Activated CD4-positive, alpha-beta T cell treated with anti-CD3 and anti-CD28 coated beads for 36 hours (primary cell): ENCODE measurements at places on chromosomes 1 and 21. TPM values are rescaled to one million over a fixed set of nuclear protein-coding genes. Genes with fewer than 3 reads are reported as not detected.

DNA sequence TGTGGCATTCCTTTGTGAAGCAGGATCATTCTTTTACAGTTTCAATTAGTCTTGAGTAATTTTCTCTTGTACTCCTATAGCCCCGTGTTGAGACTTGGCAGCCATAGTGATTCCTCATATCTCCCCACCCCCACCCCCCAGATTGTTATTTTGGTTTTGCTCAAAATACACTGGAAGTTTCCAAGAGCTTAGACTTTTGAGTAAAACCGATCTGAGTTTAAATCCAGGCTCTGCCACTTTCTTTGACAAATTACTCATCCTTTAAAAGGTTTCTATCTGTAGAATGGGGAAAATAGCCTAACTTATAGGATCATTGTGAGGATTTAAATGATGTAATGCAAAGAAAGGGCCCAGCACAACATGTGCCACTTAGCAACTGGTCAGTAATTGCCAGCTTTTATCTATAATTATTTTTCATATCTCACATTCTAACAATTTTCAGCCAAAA, 53.1 kb upstream of the RC3H1 start:
- no peak for DNase-seq
- no peak overlapping the region for H3K27ac ChIP-seq
- H3K4me1 ChIP-seq = no peaks in the 10 kb centered on the region
- H3K4me3 ChIP-seq = no peak overlapping the region
- H3K36me3 ChIP-seq = no peaks in the 10 kb centered on the region

Gene PFKFB2
- 3.5 TPM for total RNA-seq

DNA sequence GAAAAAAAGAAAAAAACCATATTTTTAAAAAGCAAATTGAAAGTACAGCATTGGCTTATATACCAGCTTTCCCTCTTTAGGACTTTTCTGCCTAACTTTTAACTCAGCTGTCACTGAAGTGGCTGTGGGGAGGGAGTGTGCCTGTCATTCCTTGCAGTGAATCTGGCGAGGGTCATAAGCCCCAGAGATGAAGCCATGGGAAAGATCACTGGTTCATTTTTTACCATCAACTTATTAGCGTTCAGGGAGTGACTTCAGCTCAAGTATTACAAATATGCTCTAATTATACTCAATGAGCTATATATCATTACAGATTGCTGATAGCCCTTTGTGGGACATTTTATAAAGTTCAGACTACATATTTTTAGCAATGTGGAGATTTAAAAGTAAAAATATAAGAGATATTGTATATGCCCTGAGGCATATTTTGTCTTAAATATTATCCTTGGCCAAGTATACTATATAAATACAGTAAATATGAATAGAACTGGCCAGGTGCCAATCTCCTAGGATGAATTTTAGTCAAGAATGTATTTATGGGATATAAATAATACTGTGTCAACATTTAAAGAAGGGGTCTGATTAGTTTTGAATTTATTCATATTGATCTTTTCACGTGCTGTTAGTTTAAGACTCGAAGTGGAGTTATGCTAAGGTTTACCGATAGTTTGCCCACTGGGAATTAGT, 4.4 kb downstream of the TGFB2 start:
- no peak for DNase-seq
- no peak overlapping the region for H3K4me3 ChIP-seq
- H3K27ac ChIP-seq = no peak overlapping the region
- H3K4me1 ChIP-seq = peaks cover 33% of the 10 kb centered on the region

Gene SYCP1
- not detected for total RNA-seq

DNA sequence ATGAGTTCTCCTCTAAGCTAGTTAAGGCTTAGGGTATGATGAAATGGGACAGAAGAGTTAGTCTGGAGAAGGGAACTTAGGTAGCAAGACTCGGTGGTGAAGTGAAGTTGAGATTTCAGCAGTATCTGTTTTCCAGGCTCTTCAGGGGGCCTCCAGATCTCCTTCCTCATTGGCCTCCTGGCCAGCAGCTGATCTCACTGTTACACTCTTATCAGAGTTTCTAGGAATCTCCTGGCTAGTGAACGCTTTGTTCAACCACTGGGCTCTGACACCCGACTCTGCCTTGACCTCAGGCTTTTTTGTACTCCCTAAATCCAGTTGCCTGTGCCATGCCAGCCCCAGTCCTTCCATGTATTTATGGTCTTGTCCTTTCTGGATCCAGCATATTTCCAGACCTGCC, 311.0 kb downstream of the ASTN1 start:
- H3K4me3 ChIP-seq = no peak overlapping the region
- no peak for DNase-seq
- H3K27ac ChIP-seq = no peak overlapping the region

Gene FCRL2
- not detected for total RNA-seq
